ENCODE measurements at places on chromosomes 16 and 17.

DNA sequence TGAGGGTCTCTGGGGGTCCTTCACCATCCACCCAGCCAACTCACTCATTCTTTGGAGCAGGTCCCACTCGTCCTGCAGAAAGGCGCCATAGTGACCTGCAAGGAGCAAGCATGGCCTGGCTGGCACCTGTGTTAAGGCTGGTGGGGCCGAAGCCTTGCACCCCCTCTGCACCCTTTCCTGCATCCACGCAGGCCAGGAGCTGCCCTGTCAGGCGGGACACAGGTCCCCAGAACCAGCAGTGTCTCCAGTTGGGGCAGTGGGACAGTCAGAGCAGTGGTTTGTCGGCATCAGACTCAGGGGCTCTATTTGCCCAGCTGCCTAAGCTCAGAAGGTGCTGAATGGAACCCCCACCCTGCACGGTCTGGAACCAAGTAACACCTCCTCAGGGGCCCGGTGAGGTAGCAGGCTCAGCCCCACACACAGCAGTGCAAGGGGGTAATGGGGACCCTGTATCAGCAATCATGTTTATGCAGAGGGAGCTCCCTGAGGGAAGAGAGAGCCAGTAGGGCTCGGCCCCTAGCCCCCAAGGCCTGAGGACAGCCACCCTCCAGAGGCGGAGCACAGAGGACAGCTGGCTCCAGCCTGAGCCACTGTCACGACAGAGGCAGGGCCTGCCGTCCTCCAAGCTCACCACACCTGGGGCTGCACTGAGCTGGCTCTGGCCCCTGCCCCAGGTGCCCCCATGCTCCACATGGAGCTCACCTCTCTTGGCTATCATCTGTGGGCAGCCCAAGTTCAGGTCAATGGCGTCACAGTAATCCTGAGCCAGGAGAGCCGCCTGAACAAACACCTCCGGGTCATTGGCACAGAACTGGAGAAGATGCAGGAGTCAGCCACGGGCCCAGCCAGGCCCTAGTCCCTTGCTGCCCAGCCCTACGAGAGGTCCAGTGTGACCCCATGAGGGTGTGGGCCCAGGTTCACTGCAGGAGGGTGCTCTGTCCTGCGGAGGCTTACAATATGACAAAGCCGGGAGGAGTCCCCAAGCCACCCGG lies 1.9 kb downstream of the DUS1L start:
- no peak for DNase-seq

GRCh38 chr17:38871247-38872015 lies 1.6 kb downstream of the LASP1 start:
- no peak for DNase-seq

- peak; percentile 9 for DNase-seq
These were observed 118.2 kb upstream of the KCNJ18 start for GRCh38 chr17:21573961-21574610.

- DNase-seq: no peak
These were observed 17.2 kb upstream of the CACNG4 start for GRCh38 chr17:66947311-66947710.

DNA sequence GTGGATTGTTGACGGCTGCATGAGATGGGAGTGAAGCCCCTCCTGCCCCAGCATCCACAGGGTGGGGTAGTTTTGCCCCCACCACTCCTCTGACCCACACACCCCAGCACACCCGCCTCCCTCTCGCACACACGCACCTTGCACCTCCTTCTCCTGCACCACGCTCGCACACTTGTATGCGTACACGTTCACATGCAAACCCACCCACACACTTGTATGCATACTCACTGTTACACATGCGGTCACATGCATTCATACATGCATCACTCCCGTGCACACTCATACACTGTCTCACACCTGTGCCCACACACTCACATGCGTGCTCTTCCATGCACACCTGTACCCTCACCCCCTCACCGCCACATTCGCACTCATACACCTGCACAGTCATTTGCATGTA lies 70.5 kb upstream of the CIBAR2 start:
- DNase-seq: no peak

DNA sequence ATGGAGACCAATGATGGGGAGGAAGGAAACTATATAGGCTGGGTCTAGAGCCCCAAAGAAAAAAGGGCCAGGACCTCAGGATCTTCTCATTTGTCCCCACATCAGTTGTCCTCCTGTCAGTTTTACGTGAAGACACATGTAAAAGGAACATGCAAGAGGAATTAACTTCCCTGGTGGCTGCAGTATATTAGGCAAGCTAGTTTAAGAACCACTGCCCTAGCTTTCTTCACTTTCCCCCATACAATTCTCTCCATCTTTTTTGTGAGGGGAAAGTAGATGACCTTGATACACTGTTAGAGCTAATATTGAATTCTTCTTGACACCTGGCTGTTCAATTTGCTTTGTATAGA lies 2.3 kb downstream of the MAP3K3 start:
- DNase-seq: no peak

DNA sequence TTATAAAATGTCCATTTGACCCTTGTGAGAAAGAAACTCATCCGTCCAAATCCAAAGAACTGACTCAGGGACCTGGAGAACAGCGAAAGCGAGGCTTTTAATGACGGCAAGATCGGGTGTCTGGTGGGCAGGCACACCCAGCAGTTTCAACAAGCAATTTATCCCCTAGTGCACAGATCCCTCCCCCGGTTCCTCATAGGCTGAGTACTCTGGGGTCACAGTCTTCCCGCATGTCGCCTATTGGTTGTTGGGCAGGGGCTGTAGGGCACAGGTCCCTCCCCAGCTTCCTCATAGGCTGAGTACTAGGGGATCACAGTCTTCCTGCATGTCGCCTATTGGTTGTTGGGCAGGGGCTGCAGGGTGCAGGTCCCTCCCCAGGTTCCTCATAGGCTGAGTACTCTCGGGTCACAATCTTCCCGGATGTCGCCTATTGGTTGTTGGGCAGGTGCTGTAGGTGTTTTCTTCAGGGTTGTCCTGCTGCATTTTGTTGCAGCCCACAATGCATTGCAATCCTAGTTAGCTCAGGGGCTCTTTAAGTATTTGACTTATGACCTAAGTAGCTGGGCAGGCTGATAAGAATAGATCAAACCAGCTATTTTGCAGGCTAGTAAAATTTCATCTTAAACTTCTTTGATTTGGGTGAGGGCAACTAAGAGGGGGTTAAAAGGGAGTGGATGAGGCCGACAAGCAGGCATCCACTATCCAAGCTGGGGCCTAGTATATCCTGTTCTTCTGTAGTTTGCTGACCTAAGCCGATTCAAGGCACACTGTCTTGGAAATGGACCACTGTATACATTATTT lies 3.6 kb upstream of the UTS2R start:
- DNase-seq: no peak
